ENCODE measurements at places on chromosomes 1 and 21.
A peak's percentile ranks its signal among the peaks of the same experiment; 100 is the strongest.

- DNase-seq = no peak
These were observed 7.5 kb downstream of the SLC19A1 start for GRCh38 chr21:45534636-45535331.

GRCh38 chr1:199780948-199781670 is 246.4 kb upstream of the NR5A2 start:
- no peak for DNase-seq

DNA sequence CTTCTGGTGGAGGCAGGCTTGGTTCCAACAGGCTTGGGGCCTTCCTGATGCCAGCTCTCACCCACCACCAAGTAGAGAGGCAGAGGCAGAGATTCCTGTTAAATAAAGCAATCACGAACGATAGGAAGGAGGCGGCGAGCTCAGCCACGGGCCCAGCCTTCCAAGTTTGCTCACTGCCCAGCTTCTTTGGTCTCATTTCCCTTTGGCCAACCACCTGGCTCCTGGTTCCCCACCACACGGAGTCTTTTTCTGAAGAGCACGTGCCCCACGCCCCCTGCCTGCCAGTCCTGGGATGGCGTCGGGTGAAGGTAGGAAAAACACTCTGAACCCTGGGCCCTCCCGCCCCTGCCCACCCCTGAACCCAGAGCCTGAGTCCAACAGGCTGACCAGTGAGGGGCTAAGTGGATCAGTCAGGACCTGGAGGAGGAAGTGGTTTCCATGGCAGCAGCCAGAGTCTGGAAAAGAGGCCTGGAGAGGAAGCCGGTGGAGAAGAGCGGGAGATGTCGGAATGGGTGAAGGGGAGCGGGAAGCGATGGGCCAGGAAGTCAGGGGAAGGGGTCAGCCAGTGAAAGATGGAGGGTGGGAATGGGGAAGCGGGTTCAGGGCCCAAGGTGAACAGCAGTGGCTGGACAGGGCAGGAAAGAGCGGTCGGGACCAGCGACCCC is 158.2 kb upstream of the KLHDC7A start:
- no peak for DNase-seq

- no peak for DNase-seq
These were observed 64.1 kb downstream of the PLEKHA6 start for GRCh38 chr1:204295671-204296070.

GRCh38 chr1:200238311-200238710 is 171.5 kb downstream of the ZNF281 start:
- no peak for DNase-seq

GRCh38 chr1:6512245-6512907 is 20.9 kb upstream of the PLEKHG5 start:
- no peak for DNase-seq

GRCh38 chr21:17803536-17803935 is 15.6 kb downstream of the C21orf91 start:
- no peak for DNase-seq

GRCh38 chr1:174005032-174005431 is 17.1 kb downstream of the RC3H1 start:
- no peak for DNase-seq

DNA sequence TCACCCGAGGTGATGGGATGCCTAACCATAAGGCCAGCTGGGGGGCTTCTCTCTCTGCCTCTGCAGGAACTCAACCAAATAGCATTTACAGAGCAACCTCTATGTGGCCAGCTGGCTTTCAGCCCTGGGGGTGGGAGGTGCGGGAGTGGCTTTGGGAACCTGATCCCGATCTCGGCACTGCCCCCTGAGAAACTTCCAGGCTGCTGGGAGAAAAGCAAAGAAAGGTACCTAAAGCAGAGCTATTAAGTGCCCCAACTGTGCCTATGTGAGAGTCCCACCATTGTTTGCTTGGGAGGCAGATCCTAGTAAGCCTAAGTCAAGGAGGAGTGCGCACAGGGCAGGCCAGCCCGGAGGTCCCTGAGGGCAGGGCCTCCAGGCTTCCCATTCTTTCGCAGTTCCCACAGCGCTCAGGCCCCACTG is 7.0 kb downstream of the KRTCAP2 start:
- no peak for DNase-seq

- DNase-seq = no peak
These were observed 33.8 kb upstream of the MYOCOS start for GRCh38 chr1:171588230-171588629.

DNA sequence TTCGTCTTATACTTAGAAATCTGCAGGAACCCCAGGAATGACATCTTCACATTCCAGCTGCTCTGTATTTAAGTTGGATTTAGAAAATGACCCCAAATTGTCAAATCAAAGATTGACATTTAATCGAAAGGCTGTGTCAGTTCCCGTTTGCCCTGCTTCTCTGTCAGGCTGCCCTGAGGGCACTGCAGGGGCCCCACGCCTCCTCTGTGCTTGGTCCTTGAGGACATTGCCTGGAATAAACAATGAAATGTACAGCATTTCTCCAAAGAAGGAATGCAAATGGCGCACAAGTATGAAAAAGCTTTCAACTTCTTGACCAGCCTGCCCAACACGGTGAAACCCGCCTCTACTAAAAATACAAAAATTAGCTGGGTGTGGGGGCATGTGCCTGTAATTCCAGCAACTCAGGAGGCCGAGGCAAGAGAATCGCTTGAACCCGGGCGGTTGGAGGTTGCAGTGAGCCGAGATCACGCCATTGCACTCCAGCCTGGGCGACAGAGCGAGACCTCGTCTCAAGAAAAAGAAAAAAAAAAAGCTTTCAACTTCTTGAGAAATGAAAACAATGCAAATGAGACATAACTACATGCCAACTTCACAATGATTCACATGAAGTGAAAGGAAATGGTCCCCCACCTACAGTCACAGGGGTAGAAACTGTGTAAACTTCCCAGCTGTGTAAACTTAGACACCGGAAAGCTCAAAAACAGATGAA is 3.0 kb downstream of the TMPRSS3 start:
- DNase-seq = no peak

GRCh38 chr1:245999697-246000637 is 507.1 kb downstream of the SMYD3 start:
- no peak for DNase-seq

- no peak for DNase-seq
These were observed 33.5 kb upstream of the HHAT start for GRCh38 chr1:210294999-210295745.

- no peak for DNase-seq
These were observed 3.1 kb upstream of the ARHGEF2 start for GRCh38 chr1:155981266-155982088.

- no peak for DNase-seq
These were observed 26.2 kb upstream of the NFIA start for GRCh38 chr1:61056196-61056572.

- DNase-seq = no peak
These were observed 173.4 kb upstream of the HMCN1 start for GRCh38 chr1:185560760-185561159.

- DNase-seq = no peak
These were observed 10.7 kb upstream of the BSDC1 start for GRCh38 chr1:32404946-32405345.

GRCh38 chr1:151593730-151594129 is 18.1 kb upstream of the SNX27 start:
- no peak for DNase-seq

DNA sequence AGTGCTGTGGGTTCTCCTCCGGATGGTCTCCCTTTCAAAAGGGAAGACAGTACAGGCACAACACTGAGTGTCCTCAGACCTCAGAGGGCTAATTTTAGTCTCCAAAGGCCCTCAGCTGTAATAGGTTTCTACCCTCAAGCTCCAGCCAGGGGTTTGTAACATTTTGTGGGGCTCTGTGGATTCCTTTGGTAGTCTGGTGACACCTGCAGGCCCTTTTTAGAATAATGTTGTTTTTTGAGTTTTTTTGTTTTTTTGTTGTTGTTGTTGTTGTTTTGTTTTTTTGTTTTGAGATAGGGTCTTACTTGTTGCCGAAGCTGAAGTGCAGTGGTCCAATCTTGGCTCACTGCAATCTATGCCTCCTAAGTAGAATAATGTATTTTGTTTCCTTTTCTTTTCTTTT is 15.0 kb upstream of the TMEM201 start:
- no peak for DNase-seq

- DNase-seq = no peak
These were observed 183.4 kb upstream of the PTBP2 start for GRCh38 chr1:96538111-96538641.

- DNase-seq = no peak
These were observed 25.0 kb downstream of the FOXO6 start for GRCh38 chr1:41386196-41386663.

- no peak for DNase-seq
These were observed 95.5 kb upstream of the TPTE start for GRCh38 chr21:10425856-10426255.

- no peak for DNase-seq
These were observed 39.5 kb downstream of the LBR start for GRCh38 chr1:225388372-225388771.

DNA sequence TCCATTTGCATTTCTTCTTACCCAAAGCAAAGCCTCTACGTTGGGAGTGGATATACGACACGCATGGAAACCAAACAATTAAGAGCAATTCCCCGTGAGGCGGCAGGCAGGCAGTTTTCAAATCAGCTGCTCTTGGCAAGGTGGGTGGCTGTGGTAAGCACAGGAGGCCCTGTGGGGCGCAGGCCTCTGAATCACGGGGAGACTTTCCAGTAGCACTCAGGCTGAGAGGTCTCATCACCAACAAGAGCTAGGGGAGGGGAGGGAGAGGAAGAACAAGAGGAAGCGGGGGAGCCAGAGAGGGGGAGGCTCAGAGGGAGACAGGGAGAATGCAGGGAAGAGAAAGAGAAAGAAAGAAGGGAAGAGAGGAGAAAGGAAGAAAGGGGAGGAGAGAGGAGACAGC is 56.4 kb downstream of the MT1HL1 start:
- DNase-seq = no peak

- peak; percentile 31 for DNase-seq
These were observed 774 bp upstream of the DYRK1A start for GRCh38 chr21:37365517-37366481.

- DNase-seq = no peak
These were observed 19.3 kb upstream of the ACTA1 start for GRCh38 chr1:229452956-229453801.

- DNase-seq = no peak
These were observed 25.7 kb downstream of the SLC9A1 start for GRCh38 chr1:27129225-27129624.

DNA sequence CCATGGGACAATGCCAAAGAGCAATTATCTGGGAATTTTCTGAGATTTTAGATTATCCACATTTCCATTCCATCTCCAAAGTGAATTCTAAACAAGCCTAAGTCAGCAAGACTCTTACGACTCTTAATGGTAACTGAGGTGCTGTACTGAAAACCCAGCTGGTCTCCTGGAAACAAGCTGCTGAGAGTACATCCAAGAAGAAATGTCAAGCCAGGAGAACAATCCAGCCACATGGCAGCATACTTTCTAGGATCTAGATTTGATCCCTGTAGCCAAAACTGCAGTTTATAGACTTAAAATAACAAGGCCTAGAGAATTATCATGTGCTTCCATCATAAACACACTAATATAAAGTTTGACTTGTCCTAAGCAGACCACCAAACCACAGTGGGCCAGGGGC is 45.8 kb downstream of the KCNH1 start:
- DNase-seq = no peak

- DNase-seq = no peak
These were observed 137.8 kb upstream of the KRTAP19-8 start for GRCh38 chr21:31176080-31176551.

GRCh38 chr1:166952002-166952746 is 23.2 kb downstream of the ILDR2 start:
- DNase-seq = no peak

DNA sequence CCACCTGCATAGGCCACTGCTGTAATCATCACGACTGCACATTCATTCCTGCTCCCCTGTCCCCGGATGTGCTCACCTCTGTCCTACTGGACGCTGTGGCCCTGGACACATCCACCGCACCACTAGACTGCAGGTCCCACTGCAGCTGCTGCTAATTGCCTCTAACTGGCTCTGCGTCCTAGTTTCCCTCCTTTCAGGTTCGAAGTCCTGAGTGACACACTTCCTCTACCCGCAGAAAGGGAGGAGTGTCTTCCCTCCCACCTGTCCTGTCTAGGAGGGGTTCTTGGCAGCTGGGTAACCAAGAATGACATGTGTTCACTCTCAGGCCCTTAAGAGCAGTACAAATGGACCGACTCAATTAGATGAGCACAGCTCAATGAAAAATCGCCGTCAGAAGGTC is 40.5 kb upstream of the ITPKB start:
- DNase-seq = no peak

DNA sequence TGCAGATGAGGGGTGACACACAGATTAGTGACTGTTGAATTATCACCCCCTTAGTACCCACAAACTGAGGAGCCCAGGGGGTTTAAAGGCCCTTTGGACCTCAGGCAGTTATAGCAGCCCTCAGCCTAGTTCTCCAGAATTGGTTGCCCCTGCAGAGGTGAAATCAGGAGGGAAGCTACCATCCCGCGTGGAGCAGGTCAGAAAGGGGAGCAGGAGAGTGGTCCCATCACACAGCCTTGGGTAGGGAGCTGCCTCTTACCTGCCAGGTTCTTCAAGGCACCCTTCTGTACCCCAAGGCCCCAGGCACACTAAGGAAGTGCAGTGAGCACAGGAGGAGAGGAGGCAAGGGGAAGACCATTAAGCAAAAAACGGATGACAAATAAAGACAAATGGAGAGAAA is 121.2 kb upstream of the TNR start:
- no peak for DNase-seq

GRCh38 chr1:36425791-36426190 is 24.5 kb downstream of the OSCP1 start:
- no peak for DNase-seq

DNA sequence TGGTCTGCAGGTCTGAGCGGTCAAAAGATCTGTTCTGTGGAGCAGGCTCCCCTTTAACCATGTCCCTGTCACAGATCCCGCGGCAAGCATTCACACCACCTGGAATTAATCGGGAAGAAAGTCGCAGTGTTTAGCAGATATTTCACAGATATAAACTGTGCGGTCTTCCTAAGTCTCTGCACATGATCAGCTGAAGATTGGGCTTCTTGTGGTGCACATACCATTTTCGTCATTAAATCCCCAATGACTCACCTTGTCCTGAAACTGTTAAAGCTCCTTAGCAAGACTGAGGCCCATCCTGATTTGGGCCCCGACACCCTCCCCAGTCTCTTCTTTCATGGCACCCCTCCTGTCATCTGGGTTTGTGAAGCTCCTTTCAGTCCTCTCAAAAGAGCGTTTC is 158.8 kb downstream of the KIF26B start:
- no peak for DNase-seq
